Transverse colon (tissue), 4 donors: ENCODE measurements at places on chromosomes 6 and 20. TPM values are rescaled to one million over a fixed set of nuclear protein-coding genes. Genes with fewer than 3 reads are reported as not detected.

GRCh38 chr6:141552463-141552862, 580.3 kb upstream of the GJE1 start:
- no peak for DNase-seq
- H3K27me3 ChIP-seq = no peaks in the 10 kb centered on the region
- H3K4me1 ChIP-seq = no peaks in the 10 kb centered on the region
- no peak overlapping the region for H3K4me3 ChIP-seq

DNA sequence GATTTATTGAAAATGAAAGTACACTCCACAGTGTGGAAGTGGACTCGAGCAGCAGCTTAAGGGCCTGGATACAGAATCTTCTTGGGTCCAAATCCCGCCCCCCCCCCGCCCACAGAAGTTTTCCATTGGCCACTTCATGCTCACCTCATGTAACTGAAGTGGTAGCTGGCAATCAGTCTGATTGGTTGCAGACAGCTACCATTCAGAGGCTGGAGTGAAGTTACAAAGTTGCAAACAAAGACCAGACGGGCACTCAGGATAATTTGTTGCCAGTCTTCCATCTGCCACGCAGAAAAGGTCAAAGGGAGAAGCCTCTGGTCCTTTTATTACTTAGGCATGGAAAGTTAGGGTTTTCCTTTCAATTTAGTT, 25.8 kb upstream of the FABP7 start:
- no peaks in the 10 kb centered on the region for H3K4me1 ChIP-seq
- no peaks in the 10 kb centered on the region for H3K27me3 ChIP-seq
- H3K27ac ChIP-seq = no peak overlapping the region
- DNase-seq = no peak

GRCh38 chr6:39213195-39213920, 15.9 kb downstream of the KCNK5 start:
- H3K4me3 ChIP-seq = no peak overlapping the region
- H3K4me1 ChIP-seq = peaks cover 27% of the 10 kb centered on the region
- H3K27ac ChIP-seq = no peak overlapping the region
- H3K27me3 ChIP-seq = no peaks in the 10 kb centered on the region
- DNase-seq = no peak
- H3K36me3 ChIP-seq = no peaks in the 10 kb centered on the region

DNA sequence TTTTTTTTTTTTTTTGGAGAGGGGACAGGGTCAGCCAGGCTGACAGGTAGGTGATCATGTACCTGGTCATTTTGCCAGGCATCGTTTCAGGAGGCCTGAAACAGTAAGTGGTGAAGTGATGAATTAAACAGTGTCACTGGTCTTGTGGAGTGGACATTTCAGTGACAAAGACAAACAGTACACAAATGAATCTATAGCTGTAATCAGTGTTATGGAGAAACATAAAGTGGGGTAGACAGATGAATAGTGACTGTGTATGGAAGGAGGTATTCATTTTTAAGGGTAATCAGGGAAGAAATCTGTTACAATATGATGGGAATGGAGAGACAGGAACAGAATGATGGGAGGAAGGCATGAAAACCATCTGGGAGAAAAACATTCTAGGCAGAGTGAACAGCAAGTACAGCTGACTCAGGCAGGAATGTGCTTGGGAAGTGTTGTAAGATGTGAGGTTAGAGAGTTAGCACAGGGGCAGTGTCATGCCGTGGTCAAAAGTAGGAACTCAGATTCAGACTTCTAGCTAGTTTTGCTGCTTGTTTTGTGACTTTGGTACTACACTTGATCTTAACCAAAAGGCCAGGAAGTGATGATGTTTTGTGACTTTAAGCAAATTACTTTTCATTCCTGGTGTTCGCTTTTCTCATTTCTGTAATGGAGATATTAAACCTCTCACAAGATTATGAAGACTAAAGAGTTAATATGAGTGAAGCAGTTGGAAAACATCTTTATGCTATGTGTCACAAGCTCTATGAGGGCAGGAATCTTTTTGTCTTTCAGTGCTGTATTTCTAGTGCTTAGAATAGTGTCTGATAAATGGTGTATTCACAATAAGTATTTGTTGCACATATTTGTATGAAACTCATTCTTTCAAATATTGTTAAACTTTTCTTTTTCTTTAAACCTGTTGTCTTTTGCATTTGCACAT, 43.4 kb downstream of the QKI start:
- H3K27ac ChIP-seq = no peak overlapping the region
- no peaks in the 10 kb centered on the region for H3K36me3 ChIP-seq
- no peak overlapping the region for H3K4me3 ChIP-seq
- no peaks in the 10 kb centered on the region for H3K27me3 ChIP-seq
- peak; percentile 11 for DNase-seq
- H3K4me1 ChIP-seq = no peaks in the 10 kb centered on the region

DNA sequence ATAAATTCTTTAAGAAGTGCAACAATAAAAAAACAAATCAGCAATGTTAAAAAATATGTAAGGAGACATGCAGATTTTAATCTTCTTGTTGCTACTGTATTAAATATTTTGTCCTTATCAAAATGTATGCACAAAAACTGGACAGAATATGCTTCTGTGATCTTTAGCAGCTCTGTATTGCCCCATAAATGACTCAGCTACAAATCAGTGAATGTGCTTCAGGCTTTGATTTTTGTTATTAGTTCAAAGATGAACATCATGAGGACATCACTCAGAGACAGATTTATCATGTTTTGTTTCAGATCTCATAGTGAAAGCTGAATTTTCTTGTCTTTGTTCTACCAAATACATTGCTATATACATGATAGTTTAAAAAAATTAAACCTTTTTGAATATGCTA, 312.4 kb downstream of the GRIK2 start:
- no peaks in the 10 kb centered on the region for H3K4me1 ChIP-seq
- H3K36me3 ChIP-seq = no peaks in the 10 kb centered on the region
- no peak overlapping the region for H3K27ac ChIP-seq
- H3K4me3 ChIP-seq = no peak overlapping the region
- DNase-seq = no peak
- H3K27me3 ChIP-seq = no peaks in the 10 kb centered on the region

- H3K27ac ChIP-seq = no peak overlapping the region
- DNase-seq = no peak
- no peaks in the 10 kb centered on the region for H3K27me3 ChIP-seq
- H3K4me3 ChIP-seq = no peak overlapping the region
These were observed 11.5 kb upstream of the CST7 start for GRCh38 chr20:24937579-24937978.

Gene PRDM13
- total RNA-seq = not detected

DNA sequence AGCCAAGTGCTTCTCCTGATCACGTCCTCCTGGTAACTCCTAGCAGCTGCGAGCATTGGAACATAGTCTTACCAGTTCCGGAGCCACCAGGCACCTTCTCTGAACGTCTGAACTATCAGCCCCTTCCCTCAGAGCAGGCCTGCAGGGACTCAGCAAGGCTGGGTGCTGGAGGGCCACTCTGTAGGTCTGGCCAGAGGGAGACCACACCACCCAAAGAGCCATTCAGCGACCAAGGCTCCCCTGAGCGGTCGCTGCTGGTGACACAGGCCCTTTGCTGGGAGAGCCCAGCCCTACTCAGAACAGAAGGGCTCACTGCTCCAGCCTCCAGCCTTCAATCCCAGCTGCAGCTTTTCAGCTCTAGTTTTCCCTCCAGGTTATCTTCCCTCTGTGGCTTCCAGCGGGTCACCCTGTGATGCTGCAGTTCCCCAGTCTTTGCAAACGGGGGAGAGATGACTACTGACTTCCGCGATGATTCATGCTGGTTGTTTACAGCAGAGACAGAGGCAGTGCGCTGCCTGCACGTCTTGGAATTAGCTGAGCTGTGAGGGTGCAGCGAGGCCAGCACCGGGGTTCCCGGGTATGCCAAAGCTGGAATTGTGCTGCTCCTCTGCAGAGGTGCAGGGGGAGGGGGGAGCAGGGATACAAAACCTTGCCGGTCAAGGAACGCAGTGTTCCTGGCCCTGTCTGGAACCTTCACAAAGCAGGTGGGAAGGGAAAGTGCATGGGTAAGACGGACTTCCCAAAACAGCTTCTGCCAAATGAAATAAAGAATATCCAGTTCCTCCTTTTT, 161.4 kb downstream of the LY86 start:
- H3K4me1 ChIP-seq = peaks cover 48% of the 10 kb centered on the region
- H3K36me3 ChIP-seq = no peaks in the 10 kb centered on the region
- H3K4me3 ChIP-seq = no peak overlapping the region
- peak overlapping the region; percentile 85 for H3K27ac ChIP-seq

GRCh38 chr20:38706509-38706908, 17.8 kb upstream of the SLC32A1 start:
- DNase-seq = no peak
- H3K4me1 ChIP-seq = no peaks in the 10 kb centered on the region
- H3K36me3 ChIP-seq = no peaks in the 10 kb centered on the region

DNA sequence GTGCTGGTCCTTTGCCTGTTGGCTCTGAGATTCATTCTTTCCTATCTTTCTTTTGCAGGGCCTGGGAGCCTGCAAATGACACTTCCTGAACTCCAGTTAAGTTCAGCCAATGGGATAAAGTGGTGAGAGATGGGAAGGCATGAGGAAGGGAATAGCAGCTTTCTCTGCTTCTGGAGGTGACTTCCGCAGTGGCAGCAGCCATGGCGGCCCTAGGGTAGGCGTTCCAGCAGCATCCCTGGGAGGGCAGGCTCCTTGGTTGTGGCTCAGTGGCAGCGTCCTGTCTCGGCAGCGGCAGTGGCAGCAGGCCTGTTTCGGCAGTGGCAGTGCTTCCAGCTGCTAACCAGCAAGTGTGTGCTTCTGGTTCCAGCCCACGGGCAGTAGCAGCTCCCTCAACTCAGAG, 7.3 kb upstream of the MDFI start:
- no peak overlapping the region for H3K4me3 ChIP-seq
- H3K27ac ChIP-seq = no peak overlapping the region
- DNase-seq = no peak
- H3K27me3 ChIP-seq = peaks cover 12% of the 10 kb centered on the region
- H3K36me3 ChIP-seq = no peaks in the 10 kb centered on the region

DNA sequence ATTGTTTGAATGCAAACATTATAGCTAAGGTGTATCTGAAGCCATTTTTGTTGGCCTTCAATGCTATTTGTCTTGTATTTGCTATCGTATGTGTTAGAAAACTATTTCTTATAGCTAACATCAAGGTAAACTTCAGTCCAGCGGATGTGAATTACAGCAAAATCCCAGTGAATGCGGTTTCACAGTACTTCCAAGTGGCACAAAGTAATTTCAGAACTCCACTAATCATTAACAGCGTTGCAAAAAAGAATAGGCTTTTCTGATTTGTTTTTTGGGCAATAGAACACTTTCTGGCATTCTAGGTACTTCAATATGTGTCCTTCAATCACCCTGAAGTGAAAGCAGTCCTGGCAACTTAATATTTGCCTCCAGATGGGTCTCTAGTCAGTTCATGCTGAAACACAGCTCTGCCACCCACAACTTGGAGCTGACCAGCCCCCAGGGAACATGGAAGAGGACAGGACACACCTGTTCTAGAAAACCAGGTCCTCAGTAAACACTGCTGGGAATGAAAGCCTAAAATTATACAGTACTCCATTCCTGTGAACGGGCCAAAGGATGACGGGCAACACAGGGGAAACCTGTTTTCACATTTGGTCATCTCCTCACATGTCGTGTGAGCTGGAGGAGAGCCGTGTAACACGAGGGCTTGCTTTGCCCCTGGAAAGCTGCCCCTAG, 9.7 kb upstream of the MRPS10 start:
- no peak for DNase-seq
- H3K27me3 ChIP-seq = no peaks in the 10 kb centered on the region
- H3K27ac ChIP-seq = peak overlapping the region; percentile 75
- no peaks in the 10 kb centered on the region for H3K4me1 ChIP-seq
- no peaks in the 10 kb centered on the region for H3K36me3 ChIP-seq

DNA sequence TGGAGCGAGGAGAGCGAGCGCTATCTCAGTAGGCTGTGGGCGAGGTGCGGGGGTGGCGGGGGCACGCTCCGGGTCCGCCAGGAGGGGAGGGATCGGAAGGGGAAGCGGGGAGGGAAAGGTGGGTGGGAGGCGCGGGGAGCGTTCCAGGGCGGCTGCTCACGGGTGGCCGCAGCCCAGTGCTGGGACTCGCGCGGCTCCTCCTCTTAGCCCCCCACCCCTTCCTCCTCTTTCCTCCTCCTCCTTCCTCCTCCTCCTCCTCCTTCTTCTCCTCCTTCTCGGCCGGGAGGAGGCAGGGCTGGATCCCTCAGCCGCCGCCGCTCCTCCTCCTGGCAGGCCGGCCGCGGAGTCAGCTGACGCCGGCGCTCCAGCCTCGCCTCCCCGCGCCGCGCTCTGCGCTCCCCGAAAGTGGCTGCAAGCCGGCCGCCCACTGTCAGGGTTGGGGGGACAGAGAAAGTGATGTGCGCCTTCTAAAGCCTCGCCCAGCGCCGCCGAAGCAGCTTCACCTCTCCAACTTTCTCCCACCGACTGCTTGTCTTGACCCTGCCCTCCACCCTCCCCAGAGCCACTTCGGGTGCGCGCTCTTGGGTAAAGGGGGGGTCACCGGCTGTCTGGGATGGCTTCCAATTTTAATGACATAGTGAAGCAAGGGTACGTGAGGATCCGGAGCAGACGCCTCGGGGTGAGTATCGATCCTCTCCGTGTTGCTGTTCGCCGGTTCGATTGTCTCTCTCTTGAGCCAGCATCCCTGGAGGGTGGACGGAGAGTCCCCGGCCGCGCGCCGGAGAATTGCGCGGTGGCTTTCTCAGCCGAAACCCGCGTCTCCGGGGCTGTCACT, at the start of gene DOK5:
DOK5 (plus strand) TSS at position 260 of the 835 bp plus-strand sequence; CDS start at position 614, 354 bp downstream.
- peaks cover 48% of the 10 kb centered on the region for H3K27me3 ChIP-seq
- H3K4me3 ChIP-seq = peak within 1 kb of the TSS; percentile 31
- H3K27ac ChIP-seq = no peak within 1 kb of the TSS
- peak; percentile 8 for DNase-seq
- H3K4me1 ChIP-seq = no peaks in the 10 kb centered on the region

- no peak for DNase-seq
- no peak overlapping the region for H3K27ac ChIP-seq
- H3K27me3 ChIP-seq = no peaks in the 10 kb centered on the region
- no peaks in the 10 kb centered on the region for H3K36me3 ChIP-seq
- no peak overlapping the region for H3K4me3 ChIP-seq
These were observed 607.6 kb upstream of the MAN1A1 start for GRCh38 chr6:119957195-119957594.

- H3K36me3 ChIP-seq = no peaks in the 10 kb centered on the region
- H3K27me3 ChIP-seq = no peaks in the 10 kb centered on the region
- H3K4me3 ChIP-seq = no peak overlapping the region
- H3K27ac ChIP-seq = no peak overlapping the region
These were observed 40.7 kb downstream of the DACT2 start for GRCh38 chr6:168278904-168279303.

DNA sequence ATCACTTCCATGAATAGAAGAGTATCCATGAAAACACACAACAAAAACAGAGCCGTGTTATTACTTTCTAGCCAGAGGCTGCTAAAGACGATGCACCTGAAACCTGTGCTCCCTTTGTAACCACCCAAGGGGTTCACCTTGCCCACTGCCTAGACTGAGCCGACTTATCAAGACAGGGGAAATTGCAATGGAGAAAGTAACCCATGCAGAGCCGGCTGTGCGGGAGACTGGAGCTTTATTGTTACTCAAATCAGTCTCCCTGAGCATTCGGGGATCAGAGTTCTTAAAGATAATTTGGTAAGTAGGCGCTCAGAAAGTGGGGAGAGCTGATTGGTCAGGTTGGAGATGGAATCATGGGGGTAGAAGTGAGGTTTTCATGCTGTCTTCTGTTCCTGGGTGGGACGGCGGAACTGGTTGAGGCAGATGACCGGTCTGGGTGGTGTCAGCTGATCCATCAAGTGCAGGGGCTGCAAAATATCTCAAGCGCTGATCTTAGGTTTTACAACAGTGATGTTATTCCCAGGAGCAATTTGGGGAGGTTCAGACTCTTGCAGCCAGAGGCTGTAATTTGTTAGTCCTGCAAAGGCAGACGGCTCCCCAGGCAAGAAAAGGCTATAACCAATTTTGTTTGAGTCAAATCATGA, 366.6 kb downstream of the PREX1 start:
- H3K36me3 ChIP-seq = no peaks in the 10 kb centered on the region
- H3K4me3 ChIP-seq = no peak overlapping the region
- DNase-seq = no peak

Gene SPINT3
- total RNA-seq = not detected
